A549 (cell line): ENCODE measurements at places on chromosomes 5 and 9.

DNA sequence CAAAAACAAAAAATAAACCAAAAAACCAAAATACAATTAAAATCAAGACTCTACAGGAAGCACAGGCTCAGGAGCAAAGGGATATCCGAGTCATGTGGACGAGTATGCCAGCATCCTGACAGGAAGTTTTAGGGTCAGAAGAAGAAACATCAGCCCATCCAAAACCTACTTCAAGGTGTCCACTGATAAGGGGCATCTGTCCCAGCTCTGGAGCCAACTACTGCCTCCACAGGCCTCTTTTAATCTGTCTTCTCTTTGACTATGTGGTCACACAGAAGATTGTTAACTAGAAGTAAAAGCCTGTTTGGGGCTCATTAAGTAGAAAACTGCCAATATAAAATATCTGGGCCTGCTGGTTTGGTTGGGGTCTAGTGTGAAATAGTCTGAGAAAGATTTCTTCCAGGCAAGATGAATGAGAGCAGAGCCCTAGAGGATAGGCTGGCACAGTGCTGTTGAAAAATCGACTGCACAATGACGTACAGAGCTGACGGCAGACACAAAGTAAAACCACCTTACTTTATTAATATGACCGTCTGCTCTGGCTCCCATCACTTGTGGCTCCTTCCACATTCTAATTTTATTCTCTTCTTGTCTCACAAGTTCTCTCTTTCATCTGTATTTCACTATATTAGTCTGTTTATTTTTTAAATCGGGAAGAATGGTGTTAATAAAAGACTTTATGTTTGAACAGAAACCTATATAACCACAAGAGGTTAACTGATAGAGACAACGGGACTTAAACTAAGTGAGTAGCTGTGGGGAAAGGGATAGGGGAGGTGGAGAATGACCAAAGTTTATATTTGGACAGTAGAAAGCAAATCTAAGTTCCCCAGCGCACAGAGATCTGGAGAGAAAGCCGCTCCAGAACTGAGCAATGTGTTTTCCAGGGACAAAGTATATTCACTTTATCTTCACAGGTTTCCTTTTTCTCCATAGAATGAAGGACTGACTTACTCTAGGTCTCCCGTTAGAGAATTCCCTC lies 22.9 kb upstream of the MSH3 start:
- no peak for DNase-seq

- no peak for DNase-seq
Observed at GRCh38 chr5:171499611-171500010, 80.2 kb downstream of the FGF18 start.

GRCh38 chr9:106798016-106798799 lies 64.8 kb upstream of the ZNF462 start:
- no peak for DNase-seq

GRCh38 chr5:174272671-174273070 lies 227.2 kb downstream of the NSG2 start:
- no peak for DNase-seq

- peak; percentile 67 for DNase-seq
Observed at GRCh38 chr9:109401169-109401989, 80.5 kb upstream of the EPB41L4B start.

DNA sequence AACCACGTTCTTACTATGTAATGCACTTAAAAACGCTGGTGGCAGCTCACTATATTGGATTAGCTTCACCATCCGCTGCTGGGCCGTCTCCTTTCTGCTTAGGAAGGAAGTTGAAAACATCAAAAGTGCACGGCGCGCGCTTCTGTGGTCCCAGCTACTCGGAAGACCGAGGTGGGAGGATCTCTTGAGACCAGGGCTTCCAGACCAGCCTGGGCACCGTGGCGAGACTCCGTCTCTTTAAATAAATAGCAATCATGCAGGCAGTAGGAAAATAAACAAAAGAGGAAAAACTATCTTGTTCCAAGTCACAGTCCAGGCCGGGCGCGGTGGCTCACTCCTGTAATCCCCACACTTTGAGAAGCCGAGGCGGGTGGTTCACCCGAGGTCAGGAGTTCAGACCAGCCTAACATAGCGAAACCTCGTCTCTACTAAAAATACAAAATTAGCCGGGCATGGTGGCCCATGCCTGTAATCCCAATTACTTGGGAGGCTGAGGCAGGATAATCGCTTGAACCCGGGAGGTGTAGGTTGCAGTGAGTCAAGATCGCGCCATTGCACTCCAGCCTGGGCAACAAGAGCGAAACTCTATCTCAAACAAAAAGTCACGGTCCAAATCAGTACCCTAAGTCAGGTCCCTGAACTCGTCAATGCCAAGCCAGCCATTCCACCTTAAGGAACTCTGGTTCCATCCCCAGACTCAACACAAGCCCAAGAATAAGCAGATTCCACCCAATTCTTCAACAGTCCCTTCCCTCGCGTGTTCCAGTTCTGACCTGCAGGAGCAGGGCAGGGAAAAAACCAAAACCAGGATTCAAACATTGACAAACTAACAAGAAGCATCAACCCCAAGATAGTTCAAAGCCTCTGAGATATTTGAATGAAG lies 1.0 kb upstream of the GOLGA1 start:
- DNase-seq: peak; percentile 26

GRCh38 chr9:71921190-71921814 lies 9.9 kb downstream of the C9orf85 start:
- no peak for DNase-seq

DNA sequence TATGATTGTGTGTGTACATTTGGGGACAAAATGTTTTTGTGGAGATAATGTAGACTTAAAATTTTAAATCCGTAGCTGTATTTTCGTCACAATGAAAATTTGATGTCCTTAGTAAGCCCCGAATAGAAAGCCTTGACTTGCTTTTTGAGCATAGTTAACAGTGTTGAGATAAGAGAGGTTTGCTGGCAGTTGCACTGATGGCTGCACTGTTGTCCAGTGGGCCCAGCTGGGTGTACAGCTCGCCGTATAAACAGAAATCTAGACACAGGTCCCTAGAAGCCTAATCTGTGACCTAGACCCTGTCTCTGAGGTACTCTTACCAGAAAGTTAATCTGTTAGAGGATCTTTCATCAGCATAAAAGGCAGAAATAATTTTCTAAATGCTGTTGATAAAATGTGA lies 271.3 kb upstream of the DMRT1 start:
- DNase-seq: no peak

DNA sequence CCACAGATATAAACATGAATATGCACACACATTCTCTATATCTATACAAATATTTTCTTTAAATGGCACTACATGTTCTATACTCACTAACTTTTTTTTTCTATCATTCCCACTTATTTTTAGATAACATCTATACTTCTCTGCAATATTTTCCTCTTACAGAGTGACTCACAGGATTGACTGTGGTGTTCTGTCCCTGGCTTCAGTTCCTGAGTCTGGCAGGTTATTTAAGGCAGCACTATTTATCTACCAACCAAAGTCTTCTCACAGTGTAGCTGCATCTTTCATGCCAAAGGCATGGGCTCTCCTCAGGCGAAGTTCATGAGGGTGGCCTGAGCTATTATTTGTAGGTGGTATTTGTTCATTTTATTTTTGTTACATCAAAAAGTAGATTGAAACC lies 409.0 kb downstream of the PRR16 start:
- DNase-seq: no peak

DNA sequence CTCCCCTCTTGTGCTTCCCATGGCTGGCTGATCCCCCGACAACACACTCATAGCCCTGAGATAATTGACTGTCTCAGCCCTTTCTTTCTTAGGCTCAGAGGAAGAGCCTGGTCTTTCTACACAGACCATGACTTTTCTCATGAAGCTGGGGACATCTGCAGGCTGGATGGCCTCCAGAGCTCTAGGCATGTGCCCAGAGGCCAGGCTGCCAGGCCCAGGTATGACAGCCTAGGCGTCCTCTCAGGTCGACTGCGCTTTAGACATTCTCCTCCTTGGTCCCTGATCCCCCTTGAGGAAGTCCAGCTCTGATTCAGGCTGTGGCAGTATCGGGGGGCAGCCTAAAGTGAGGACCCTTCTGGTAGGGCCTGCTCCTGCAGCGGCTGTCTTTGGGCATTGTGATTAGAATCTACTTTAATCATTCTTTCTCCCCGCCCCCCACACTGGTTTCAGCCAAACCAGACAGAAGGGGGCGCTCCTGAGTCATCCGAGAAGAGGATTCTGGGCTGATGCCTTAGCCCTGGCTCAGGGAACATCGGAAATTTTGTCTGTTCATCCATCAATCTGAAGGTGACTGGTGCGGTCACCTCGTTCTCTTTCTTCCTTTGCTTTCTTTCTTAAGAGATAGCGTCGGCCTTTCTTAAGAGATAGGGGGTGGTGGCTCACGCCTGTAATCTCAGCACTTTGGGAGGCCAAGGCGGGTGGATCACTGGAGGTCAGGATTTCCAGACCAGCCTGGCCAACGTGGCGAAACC lies 66.5 kb upstream of the HSPA9 start:
- peak; percentile 65 for DNase-seq

DNA sequence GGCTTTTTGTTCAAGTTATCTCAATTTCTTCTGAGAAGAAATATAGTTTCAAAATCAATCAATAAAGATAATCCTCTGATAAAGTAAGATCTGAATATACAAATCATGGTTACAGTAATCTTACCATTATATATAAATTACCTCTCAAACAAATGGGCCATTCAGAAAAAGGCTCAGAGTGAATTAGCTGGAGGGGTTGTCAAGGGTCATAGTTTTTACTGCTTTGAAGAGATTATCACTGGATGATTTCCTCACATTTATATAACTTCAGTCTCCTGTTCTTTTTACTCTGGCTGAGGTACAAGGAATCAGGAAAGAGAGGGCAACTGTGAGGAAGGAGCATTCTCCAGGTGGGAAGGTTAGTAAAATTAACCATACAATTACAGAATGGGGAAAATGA lies 148.6 kb upstream of the ELL2 start:
- no peak for DNase-seq

DNA sequence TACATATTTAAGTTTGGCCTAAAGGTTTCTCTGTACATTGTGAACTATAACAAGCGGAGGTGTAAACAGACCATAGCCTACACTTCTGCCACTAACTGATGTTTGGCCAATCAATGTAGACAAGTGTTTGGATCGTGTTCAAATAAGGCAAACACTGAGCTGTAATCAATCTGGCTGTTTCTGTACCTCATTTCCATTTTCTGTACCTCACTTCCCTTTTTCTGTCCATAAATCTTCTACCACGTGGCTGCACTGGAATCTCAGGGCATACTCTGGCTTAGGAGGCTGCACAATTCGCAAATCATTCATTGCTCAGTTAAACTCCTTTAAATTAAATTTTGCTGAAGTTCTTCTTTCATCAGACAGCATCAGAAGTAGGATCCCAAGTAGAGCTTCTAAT lies 140.9 kb downstream of the SLC25A46 start:
- DNase-seq: no peak

- DNase-seq: no peak
Observed at GRCh38 chr5:154593071-154593470, 115.0 kb upstream of the HAND1 start.

GRCh38 chr5:54632131-54632701 lies 114.7 kb downstream of the SNX18 start:
- no peak for DNase-seq

DNA sequence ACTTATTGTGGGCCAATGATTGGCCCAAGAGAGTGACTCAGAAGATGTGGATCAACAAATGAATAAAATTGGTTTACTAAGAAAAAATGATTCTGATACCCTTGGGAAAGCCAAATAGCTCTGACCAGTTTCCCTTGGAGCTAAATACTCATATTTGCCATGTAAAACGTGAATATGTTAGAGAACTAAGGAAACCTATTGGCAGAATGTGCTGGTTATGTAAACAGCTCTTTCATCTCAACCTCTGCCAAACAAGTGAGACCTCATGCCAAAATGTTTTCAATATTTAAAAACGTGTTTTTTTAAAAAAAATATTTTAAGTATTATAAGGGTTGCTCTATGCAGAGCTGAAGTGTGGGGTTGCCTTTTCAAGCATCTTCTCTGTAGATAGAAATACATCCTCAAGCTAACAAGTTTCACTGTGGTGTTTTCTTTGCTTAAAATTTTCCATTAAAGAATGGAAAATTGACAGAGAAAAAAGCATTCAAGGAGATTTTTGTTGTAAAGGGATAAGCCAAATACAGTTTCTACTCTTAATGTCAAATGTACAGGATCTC lies 186.9 kb upstream of the TUT7 start:
- no peak for DNase-seq

- DNase-seq: no peak
Observed at GRCh38 chr5:43190755-43191603, 1.0 kb upstream of the NIM1K start.

GRCh38 chr9:7402334-7403027 lies 397.1 kb downstream of the DMAC1 start:
- DNase-seq: no peak

- no peak for DNase-seq
Observed at GRCh38 chr9:20564650-20565049, 57.6 kb downstream of the MLLT3 start.

GRCh38 chr9:94885854-94886447 lies 159.5 kb downstream of the AOPEP start:
- no peak for DNase-seq

GRCh38 chr9:15553528-15553898 lies 670 bp downstream of the CCDC171 start:
- DNase-seq: no peak

GRCh38 chr5:134794082-134794481 lies 35.5 kb downstream of the DDX46 start:
- DNase-seq: no peak

- DNase-seq: no peak
Observed at GRCh38 chr5:54643685-54644106, 126.1 kb downstream of the SNX18 start.

DNA sequence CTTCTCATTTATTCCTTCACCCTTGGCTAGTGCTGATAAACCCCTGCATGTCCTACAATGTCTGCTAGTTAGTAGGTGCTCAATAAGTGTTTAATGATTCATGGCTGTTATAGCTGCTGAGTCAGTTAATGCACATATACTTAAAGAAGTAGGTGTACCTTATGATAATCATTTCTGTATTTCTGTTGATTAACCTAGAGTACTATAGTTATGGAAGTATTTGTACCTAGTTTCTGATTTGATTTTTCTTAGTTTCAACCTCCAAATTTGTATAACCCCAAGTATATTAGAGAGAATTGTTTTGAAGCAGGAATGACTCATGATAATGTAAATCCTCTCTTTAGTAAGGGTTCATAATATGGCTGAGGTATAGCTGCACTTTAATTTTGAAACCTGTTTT lies 8.9 kb downstream of the SMAD5 start:
- no peak for DNase-seq

GRCh38 chr5:151684690-151685361 lies 1.9 kb downstream of the SPARC start:
- DNase-seq: peak; percentile 74

- DNase-seq: peak; percentile 37
Observed at GRCh38 chr5:62720031-62720441, 141.4 kb downstream of the LRRC70 start.

DNA sequence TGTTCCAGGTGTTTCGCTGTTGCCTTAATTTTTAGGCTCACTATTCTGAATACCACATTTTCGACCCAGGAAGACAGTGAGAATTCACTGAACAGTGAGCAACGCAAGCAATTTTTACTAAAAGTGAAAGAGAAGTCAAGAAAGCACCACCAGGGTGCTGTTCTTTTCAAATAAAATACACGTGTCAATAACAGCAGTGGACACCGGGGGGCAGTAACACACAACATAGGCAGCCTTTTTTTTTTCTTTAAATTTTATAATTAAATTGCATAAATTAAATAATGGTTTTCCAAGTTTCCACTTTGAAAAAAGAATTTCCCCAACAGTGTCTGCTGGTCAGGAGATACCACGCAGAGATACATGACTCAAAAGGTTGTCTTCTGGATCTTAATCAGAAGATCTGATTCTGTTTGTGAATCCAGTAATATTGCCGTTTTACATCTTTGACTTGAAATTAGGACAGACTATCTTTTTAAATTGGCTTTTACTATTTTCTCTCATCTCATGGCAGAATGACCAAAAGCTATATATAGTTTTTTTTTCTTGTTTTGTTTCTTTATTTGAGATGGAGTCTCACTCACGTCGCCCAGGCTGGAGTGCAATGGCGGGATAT lies 47.1 kb upstream of the SH3GL2 start:
- peak; percentile 48 for DNase-seq
